ENCODE measurements at places on chromosomes 2 and 18. TPM values are rescaled to one million over a fixed set of nuclear protein-coding genes. Genes with fewer than 3 reads are reported as not detected.

GRCh38 chr2:214902286-214902685 lies 92.8 kb upstream of the BARD1 start:
- DNase-seq = no peak

- DNase-seq = no peak
Observed at GRCh38 chr18:56532176-56532840, 106.1 kb downstream of the TXNL1 start.

DNA sequence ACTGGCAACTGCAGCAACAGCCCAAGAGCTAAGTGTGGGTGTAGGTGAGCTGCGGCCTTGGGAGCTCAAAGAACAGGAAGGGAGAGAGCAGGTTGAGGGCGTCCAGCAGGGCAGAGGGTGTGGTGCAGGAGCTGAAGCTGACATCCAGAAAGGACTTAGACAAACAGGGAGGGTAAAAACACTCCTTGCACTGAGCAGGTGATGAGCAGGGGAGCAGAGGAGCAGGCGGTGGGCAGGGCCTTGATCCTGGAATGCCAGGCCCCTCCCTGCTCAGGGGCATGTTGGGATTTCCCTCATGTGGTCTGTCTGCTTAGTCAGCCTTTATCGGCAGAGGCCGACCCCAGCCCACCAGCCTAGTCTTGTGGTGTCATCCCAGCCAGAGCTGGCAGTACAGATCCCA lies 63.6 kb downstream of the VSNL1 start:
- DNase-seq = no peak

GRCh38 chr2:211349031-211349430 lies 792.6 kb downstream of the CPS1 start:
- DNase-seq = no peak

GRCh38 chr2:219983836-219984235 lies 356.4 kb downstream of the SLC4A3 start:
- no peak for DNase-seq

DNA sequence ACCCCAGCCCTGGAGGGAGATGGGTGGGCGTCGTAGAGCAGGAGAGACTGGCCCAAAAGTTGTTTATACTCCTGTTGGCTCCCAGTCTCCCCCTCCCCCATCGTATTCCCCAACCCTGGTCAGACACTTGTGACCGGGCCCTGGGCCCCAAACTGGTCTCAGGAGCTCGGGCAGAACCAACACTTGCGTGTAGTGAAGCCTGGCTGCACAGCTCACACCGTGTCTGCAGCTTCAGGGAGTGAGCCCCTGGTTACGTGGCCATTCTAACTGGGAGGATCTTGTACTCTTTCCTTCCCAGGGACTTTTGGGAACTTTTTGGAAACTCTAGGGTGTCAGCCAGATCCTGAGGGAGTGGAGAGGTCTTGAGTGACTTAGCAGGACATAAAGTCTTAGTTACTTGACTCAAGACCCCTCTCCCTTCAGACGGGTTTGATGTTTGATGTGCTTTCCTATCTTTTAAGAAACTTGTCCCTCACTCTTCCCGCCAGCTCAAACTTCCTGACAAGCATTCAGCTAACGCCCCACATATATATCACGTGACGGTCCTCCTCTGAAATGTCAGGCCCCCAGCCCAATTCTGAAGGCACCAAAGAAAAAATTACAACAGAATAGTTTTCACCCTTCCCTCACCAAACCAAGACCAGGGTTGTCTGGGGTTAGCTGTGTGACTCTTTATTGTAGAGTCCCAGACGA lies 2.3 kb downstream of the PKDCC start:
- DNase-seq = no peak

DNA sequence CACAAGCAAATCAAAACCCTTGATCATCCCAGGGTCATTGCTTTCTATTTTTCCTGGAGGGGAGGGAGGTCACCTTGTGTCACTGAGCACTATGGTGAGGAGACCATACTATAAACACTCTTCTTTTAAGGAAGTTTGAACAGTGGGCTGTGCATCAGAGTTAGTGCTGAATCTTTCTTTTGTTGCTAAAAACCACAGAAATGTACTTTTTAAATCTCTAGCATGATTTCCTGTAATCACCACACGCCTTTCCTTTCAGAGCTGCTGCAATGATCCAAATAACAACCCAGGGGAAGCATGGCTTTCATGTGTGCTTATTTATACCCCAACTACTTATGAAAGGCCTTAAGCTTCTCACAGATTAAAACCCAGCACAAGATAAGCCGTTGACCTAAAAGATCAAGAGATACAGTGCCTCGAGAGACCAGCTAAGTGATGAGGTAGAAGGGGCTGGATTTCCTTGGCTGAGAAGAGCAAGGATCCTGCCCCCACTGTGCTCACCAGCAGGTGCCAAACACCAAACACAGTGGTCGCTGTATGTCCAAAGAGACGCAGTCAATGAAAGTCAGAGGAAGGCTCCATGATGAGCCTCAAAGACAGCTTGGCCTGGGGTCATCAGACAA lies 34.7 kb downstream of the TRABD2A start:
- no peak for DNase-seq

FSHR gene
- total RNA-seq = not detected

BOLL gene
- total RNA-seq = not detected
